ENCODE measurements at places on chromosomes 2 and 18.

DNA sequence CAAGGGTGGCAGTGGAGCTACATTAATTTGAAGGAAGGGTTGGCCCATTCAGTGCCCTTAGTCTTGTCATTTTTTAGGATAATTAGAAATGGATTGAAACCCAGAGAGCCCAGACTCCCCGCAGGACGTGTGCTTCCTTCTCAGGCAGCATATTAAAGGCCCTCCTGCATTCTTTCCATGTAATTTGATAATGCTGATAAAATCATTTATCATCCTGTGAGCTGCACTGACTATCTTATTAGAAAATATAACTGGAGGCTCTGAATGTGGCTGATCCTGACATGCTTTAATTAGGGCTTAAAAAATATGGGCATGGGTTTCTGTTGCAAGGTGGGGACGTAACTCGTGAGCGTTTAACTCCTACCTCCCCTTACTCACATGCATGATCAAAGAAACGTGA, 148.1 kb downstream of the ACKR3 start:
- no peak for DNase-seq

- no peak for DNase-seq
Measured at GRCh38 chr2:72198532-72199241, 51.0 kb upstream of the CYP26B1 start.

DNA sequence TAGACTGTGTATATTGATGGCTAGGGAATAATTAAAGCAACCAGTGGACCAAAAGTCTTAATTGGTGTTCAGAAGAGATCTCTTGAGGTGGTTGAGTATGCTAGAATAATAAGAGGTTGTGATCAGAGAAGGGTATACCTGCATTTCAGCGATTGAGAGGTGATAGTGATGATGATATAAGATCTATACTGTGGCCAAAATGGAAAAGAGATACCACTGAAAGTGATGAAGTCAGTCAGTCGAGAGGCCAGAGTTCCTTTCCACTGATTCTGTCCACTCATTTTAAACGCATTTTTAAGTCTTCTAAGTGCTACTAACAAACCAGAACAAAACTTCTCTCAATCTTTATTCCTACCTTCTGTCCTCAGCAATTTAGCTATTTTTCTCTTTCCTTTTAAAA, 32.9 kb downstream of the ACTR3 start:
- no peak for DNase-seq

GRCh38 chr2:143261986-143262385, 132.8 kb downstream of the ARHGAP15 start:
- no peak for DNase-seq

DNA sequence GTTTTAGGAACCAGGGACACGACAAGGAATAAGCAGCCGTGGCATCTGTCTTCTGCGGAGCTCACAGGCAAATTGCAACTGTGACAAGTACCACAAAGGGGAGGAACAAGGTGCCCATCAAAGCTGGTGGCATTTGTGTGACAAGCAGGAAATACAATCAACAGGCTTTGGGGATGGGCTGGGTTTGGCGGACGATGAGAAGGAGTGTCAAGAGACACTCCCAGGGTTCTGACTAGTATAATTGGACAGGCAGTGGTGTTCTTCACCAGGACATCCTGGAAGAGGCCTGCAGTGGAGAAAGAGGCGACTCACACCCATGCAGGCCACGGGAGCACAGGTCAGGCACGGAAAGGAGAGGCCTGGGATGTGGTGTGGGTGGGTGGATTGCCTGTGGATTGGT, 14.2 kb upstream of the SPATA3 start:
- DNase-seq, result peak; percentile 18

DNA sequence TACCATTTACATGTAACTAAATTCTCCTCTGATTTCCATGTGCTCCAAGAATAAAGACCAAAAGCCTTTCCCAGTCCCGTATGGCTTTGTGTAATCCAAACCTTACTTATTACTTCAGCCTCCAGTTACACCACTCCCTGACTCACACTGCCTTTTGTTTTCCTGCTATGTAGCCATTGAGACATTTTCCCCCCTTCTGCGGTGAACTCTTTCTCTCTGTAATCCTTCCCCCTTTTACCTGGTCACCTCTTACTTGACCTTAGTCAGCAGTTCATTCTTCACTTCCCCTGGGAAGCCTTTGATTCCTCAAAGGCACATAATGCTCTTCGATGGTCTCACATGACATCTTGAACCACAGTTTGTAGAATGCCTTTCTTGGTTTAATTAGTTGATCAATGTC, 256.0 kb upstream of the FANCL start:
- no peak for DNase-seq

- DNase-seq, result no peak
Measured at GRCh38 chr2:115880558-115880957, 1438.1 kb downstream of the DPP10 start.

- DNase-seq, result no peak
Measured at GRCh38 chr2:18209934-18210639, 331.6 kb downstream of the KCNS3 start.

- DNase-seq, result no peak
Measured at GRCh38 chr18:79546781-79547272, 132.8 kb upstream of the CTDP1 start.

DNA sequence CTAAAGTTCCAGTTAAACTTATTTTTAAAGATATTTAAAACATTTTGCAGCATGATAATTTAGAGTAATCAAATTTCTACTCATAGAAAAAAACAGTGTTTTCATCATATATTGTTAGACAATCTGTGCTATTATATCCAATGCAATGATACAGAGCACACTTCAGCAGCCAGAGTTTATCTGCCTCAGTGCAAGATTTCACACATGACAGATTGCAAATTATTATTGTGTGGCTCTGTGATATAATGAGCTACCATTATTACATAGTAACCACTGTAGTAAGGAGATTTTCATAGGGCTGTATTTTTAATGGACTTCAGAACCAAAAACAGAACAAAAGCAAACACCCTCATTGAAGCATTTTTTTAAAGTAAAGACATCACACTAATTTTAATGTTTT, 762.4 kb downstream of the DSC3 start:
- no peak for DNase-seq

GRCh38 chr2:26756337-26756736, 7.7 kb upstream of the SLC35F6 start:
- DNase-seq, result no peak

GRCh38 chr2:229660951-229661350, 53.4 kb downstream of the DNER start:
- no peak for DNase-seq

GRCh38 chr2:182866461-182867406, at the start of gene FRZB:
Gene FRZB (minus strand): TSS chr2:182866637. CDS start chr2:182866552, 85 bp downstream.
- DNase-seq, result peak; percentile 88

- DNase-seq, result no peak
Measured at GRCh38 chr2:54038835-54039234, 68.0 kb upstream of the PSME4 start.

- DNase-seq, result no peak
Measured at GRCh38 chr2:197073270-197073669, 146.8 kb upstream of the PGAP1 start.

DNA sequence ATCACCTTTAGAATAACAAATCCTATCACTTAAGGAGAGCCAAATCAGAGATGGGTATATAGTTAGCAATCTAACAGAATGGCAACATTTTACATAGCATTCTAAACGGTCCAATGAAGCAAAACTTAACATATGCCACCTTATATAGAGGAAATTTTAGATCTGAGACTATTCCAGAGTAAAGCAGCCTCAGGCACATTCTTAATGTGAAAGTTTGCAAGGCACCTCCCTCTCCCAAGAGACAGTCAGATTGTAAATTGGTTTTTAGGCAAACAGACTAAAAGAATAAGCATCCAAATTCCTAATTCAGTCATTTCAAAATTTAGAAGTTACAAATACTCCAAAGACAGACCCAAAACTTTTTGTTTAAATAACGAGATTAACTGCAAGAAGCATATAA, 292.9 kb downstream of the STK39 start:
- no peak for DNase-seq

DNA sequence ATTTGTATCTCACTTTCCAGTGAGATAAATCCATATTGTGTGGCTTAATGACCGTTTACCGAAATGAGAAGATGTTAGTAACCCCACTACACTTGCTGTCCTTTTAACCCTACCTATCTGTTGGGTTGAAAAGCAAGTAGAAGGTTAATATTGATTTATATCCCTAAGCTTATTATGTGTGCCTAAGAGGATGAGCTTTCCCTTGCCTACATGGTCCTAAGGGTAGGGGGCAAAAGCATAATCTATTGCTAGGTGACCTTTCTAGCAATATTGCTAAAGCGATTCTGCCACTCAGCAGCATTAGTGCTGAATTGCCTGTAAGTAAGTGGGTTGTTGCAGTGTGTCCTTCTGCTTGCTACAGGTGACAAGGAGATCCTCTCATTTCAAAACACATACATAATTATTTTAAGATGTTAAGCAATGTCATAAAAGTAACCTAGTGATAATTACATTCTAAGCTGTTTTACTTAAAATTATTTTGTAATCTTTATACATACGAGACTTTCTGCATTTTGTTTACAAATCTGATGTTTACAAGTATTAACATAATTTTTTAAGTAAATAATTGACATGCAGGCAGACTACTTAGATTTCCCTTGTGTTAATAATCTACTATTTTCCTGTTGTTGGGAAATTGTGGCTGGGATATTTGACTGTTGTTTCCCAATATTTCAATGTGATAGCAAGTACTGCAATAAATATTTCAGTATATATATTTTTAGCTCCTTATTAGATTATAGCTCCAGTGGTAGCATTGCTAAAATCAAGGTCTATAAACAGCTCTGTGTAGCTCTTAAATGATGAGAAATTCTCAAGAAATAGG, 49.1 kb upstream of the CABYR start:
- no peak for DNase-seq

DNA sequence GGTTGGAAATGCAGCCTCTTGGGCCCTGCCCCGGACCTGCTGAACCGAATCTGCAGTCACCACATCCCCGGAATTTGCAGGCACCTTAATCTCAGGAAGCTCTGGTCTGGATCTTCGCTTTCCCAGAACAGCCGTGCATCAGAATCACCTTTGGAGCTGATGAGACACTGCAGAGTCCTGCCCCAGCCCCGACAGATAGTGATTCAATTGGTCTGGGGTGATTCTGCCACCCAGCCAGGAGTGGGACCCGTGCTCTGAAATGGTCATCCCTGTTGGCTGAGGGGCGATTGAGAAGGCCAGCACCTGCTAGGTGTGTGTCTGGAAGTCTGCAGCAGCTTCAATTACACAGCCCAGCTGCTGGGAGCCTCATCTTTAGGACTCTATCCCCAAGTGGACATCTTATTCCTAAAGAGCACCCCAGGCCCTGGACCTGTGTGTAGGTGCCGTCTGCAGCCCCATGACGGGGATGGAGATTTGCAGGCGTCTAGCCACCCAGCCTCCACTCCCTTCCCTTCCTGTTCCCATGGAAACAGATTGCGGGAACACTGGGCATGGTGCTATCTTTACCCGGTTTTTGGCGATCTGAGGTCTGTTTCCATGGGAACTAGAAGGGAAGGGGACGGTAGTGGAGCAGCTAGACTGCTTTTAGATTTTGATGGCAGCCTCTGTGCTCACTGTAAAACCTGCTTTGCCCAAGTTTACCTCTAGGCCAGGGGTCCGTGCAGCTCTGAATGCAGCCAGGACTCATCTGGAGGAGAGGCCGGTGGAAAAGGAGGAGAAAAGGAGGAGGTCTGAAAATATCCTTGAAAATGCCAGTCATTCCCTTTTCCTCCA, 156.1 kb downstream of the LDLRAD4 start:
- peak; percentile 58 for DNase-seq

GRCh38 chr2:38771632-38772031, 6.4 kb upstream of the GEMIN6 start:
- no peak for DNase-seq

- DNase-seq, result no peak
Measured at GRCh38 chr2:189566046-189566445, 14.5 kb downstream of the SLC40A1 start.

GRCh38 chr2:203656522-203657287, 49.7 kb upstream of the CD28 start:
- peak; percentile 77 for DNase-seq

- DNase-seq, result no peak
Measured at GRCh38 chr2:185780890-185781289, 42.3 kb downstream of the FSIP2 start.

DNA sequence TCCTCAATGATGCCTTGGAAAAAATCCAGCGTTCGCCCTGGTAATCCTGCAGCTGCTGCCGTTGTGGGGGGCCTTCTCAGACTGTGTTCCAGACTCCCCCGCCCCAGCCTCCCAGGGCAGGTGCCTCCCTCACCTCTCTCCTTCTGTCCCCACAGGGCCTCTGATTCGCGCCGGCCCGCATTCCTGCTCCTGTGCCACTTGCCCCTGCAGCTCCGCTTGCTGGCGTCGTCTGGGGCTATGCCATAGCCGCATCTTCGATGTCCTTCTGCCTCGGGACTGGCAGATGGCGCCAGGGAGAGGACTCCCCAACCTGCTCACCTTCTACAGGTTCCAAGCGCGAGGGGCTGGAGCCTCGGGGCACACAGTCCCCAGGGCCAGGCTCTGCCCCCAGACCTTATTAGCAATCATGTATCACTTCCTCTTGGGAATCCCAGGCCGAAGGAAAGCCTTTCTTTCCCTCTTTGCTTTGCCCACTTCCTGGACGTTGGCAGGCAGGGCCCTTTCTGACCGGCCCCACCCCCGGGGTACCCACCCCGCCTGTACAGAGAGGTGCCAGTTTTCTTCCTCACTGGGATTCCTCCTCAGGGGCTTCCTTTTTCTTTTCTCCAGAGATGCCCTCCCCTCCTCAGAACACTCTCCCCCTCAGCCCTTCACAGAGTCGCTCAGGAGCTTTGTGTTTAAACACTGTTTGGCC, 4.4 kb downstream of the SPATA3 start:
- DNase-seq, result peak; percentile 57

DNA sequence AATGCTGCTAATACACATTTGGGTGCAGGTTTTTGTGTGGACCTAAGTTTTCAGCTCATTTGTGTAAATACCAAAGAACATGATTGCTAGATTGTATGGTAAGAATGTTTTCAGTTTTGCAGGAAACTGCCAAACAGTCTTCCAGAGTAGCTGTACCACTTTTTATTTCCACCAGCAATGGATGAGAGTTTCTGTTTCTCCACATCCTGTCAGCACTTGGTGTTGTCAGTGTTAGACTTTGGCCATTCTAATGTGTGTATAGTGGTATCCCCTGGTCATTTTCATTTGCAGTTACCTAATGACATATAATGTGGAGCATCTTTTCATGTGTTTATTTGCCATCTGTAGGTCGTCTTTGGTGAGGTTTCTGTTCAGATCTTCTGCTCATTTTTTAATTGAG, 336.4 kb downstream of the GBX2 start:
- DNase-seq, result no peak

DNA sequence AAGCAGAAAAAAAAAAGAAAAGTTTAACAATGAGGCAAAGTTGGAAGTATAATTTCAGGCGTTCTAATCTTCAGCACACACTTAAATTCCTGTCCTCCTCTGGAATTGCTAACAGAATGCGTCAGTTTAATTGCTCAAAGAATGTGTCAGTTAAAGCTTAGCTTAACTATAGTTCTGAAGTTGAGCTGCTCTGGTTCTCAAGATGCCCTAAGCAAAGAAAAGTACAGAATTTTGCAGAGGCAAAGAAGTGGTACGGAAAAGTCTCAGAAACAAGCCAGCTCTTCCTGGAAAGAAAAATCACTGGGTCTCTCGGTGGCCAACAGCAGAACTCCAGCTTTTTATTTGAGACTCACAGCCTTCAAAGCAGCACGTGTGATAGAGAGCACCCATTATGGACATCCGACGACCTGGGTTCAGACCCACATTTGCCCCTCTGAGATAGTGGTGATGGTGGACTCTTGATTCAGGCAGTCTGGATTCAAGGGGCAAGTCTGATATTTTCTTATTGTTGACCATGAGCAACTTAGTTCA, 22.2 kb upstream of the MYO3B start:
- DNase-seq, result no peak
